Common myeloid progenitor, CD34-positive (primary cell): ENCODE measurements at places on chromosomes 7 and 10.

DNA sequence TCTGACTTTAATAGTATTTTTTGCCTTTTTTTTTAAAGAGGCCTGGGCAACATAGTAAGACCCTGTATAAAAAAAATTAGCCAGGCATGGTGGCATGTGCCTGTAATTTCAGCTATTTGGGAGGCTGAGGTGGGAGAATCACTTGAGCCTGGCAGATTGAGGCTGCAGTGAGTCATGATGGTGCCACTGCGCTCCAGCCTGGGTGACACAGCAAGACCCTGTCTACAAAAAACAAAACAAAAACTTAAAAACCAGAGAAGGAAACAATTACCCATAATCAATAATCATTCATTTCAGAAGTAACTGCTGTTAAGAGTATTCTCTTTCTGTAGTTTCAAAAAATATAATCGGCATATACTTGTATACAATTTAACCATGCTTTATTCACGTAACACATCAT is 28.0 kb downstream of the VPS26A start:
- DNase-seq, result no peak

GRCh38 chr7:151461942-151462230 is 21.9 kb upstream of the CRYGN start:
- DNase-seq, result no peak

- peak; percentile 51 for DNase-seq
Measured at GRCh38 chr10:68435803-68436202, 28.7 kb upstream of the RUFY2 start.

- DNase-seq, result peak; percentile 94
Measured at GRCh38 chr7:15407910-15408309, 153.9 kb downstream of the AGMO start.

DNA sequence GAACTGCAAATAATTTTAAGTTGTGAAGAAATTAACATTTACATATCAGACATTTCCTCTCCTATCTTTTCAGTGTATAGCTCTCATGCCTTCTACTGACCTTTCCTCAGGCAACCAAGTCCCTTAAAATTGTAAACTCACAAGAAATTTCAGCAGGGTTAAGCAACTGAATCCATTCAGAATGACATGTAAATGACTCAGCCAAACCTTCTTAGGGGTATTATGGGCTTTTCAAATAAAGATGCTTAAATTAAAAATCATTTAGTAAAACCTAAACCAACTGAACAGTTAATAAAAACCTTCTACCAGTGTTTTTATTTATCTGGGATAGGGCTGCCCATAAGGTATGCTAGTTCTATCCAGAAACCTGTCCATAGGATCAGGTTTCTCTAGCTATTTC is 20.7 kb downstream of the WAPL start:
- DNase-seq, result no peak

DNA sequence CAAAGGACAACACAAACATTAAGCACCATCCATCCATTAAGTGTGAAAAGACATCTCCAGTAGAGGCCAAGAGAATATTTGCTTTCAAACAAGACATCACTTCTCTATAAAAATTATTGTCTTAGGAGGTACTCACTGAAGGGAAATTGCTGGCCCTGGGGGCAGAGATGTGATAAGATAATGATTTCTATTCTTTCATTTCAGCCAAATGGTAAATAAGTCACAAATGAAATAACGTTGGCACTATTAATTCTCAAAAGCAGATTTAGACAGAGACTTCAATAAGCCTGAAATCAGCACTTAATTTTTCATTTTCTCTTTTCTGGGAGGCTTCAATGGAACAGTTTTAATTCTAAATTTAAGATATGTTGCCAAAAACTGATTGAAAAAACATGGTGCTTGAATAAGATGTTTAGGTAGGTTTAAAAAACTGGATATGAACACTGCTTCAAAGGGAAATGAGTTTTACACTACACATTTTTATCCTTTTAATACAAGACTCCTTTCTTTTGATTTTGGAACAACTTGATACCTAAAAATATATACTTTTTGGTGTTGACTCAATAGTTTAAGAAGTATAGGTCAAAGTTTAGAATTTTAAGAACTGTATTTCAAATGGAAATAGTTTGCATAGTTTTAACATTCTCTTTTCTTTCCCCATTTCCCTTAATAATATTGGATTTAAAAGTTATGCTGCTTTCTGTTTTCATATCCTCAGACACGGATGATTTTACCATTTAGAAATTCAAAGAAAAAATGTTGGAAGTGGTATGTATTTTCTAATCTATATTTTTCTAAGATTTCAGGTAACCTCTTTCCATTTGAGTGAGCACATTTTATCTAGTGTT is 204.0 kb downstream of the AHR start:
- no peak for DNase-seq

GRCh38 chr7:90621125-90621746 is 25.1 kb downstream of the CDK14 start:
- peak; percentile 52 for DNase-seq

DNA sequence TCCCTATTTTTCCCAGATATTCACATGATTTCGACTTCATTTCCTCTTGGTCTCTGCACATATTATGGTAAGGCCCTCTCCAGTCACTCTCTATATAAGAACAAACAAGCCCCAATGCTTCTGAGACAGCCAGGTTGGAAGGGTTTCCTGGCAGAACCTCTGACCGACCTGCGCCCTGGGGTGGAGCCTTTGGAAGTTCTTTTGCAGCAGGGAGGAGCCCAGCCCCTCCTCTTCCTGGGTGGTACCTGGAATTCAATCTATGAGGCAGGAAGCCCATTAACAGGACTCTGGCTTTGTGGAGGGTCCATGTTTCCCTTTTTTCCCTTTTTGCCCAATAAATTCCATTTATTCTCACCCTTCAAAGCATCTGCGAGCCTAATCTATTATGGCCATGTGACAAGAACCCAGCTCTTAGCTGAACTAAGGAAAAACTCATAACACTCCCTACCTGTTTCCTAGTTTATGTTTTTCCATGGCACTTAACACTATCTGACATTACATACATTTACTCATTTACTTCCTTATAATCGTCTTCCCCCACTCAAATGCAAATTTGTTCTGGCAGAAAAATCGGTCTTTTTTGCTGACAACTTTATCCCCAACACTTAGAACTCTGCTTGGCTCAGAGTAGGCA is 92.5 kb upstream of the FRMD4A start:
- no peak for DNase-seq

DNA sequence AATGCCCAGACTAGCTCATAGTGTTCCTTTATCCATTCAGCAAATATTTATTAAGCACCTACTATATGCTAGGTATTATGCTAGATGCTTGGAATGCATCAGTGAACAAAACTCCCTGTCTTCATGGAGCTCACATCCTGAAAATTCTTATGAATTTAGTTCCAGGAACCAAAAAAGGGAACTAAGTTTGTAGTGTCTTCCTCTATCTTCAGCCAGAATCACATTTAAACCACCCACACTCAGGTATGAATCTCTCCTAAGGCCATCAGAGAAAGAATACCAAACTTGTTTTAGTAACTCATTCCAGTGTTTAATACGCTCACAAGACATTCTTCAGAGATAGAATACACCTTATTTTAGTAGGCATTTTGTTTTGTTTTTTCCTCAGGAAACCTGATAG is 10.1 kb upstream of the EGR2 start:
- peak; percentile 18 for DNase-seq

DNA sequence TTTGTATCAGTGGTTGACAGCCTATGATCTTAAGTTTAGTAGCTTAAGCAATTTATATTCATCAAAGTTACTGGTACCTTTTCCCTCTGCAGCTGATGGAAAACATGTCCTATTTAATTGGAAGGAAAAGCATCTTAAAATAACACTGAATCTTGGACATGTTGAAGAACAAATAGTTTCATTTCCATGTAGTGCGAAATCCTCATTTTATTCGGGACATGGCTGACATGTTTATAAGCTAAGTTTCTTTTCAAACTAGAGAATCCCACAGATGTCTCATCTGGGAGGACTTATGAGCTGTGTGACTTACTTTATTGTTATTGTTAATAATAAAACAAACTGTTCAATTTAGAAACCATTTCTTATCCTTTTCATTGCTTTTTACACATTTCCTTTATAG is 461.0 kb downstream of the SUGCT start:
- DNase-seq, result no peak

DNA sequence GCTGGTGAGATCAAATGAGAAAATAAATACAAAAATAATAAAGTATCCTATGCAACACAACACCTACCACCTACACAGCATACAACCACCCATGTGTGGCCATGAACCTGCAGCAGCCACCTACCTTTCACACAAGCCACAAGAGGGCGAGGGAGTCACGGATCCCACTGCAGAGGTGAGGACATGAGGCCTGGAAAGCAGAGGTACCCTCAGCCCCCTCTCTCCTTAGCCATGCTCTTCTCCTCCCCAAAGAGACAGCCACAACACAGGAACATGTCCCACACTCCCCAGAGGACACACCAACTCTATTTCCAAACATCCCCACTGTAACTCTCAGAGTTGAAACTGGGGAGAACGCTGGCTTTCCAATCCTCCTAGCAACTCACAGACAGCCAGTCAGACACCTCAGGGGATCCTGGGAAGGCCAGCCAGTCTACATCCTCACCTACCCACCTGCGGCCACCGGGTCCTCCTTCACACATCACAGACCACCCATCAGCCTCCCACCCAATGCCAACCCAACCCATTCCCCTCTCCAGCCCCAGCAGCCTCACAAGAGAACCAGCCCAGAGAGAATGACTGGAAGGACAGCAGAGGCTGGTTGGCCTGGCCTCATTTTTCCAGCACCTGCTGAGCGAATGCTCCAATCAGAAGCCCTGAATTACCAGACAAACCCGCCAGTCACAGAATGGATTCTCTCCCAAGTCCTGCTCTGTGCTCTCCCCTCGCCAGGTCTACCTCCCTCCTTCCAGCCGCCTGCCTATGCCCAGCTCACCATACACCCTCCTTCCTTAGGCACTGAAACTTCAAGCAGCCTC is 18.4 kb downstream of the DLG5 start:
- DNase-seq, result peak; percentile 20

DNA sequence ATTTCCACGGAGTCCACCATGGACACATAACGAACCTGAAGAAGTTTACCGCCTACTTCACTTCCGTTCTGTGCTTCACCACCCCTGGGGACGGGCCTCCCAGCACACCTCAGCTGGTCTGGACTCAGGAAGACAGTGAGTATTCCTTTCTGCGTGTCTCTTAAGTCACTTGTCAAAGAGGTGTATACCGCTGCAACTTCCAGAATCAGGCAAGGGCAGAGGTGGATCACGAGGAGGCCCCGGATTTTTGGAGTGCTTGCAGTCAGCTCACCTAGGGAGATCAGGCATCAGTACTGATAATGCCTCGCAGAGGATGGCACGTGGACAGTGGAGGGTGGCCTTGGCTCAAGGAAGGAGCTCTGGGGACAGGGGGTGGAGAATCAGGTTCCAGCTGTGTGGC is 630.4 kb upstream of the FOXK1 start:
- DNase-seq, result no peak

- DNase-seq, result no peak
Measured at GRCh38 chr10:128060341-128061250, 65.6 kb downstream of the MKI67 start.

- DNase-seq, result no peak
Measured at GRCh38 chr7:82166260-82167015, 277.1 kb downstream of the CACNA2D1 start.

- no peak for DNase-seq
Measured at GRCh38 chr7:122132341-122132740, 11.7 kb downstream of the AASS start.
